NCI-H1092 (cell line): ENCODE measurements at places on chromosomes 13 and 19.

GRCh38 chr13:25062479-25062878 lies 33.5 kb upstream of the PABPC3 start:
- DNase-seq = no peak

- DNase-seq = no peak
These were observed 148.5 kb downstream of the GPC5 start for GRCh38 chr13:91546900-91547299.

GRCh38 chr13:23279321-23279720 lies 98.5 kb downstream of the SGCG start:
- no peak for DNase-seq

DNA sequence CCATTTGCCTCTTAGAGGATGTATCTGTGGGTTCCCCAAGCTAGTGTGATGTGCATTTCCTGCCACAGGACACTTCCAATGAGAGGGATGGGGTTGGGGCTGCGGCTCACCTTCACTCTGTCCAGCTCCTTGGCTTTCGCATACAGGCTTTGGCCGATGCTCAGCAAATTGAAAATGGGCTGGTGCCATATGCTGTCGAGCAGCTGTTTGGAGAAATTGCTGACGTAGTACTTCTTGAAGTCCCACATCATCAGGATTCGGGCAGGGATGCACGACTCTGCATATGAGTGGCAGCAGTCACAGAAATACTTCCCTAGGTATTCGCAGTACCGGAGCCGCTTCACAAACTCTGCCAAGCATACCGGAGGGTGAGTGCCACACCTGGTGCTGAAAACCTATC lies 37.0 kb downstream of the RUBCNL start:
- no peak for DNase-seq

- DNase-seq = no peak
These were observed 51.3 kb downstream of the ERICH6B start for GRCh38 chr13:45564133-45564776.

DNA sequence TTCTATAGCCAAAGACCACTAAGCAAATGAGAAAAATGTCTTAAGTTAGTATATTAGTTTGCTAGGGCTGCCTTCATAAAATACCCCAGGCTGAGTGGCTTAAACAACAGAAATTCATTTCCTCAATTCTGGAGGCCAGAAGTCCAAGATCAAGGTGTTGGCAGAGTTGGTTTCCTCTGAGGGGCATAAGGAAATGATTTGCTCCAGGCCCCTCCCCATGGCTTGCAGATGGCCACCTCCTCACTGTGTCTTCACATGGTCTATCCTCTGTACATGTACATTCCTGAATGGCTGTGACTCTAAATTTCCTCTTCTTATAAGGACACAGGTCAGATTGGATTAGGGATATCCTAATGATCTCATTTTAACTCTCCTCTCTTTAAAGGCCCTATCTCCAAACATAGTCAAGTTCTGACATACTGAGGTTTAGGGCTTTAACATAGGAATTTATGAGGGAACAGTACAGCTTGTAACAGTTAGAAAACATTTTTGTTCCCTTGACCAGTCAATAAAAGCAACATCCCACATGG lies 307.4 kb downstream of the DIAPH3 start:
- DNase-seq = no peak

- DNase-seq = no peak
These were observed 1.4 kb upstream of the ZNF414 start for GRCh38 chr19:8515317-8515716.

DNA sequence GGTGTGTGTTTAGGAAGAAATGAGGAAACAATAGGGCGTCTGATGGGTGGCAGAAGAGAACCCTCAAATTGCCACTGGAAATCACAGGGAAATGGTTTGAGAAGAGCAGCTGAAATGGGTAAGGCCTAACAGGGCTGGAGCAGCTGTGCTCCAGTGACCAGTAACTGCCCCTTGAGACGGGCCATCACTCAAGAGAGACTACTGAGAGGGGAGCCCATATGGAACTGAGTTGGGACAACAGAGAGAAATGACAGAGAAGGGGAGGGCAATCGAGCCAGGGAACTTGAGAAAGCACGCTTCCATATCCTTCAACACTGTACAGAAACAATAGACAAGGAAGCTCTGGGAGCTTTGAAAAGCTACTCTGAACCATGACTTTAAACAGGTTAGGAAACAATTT lies 175.2 kb upstream of the RNF113B start:
- no peak for DNase-seq

DNA sequence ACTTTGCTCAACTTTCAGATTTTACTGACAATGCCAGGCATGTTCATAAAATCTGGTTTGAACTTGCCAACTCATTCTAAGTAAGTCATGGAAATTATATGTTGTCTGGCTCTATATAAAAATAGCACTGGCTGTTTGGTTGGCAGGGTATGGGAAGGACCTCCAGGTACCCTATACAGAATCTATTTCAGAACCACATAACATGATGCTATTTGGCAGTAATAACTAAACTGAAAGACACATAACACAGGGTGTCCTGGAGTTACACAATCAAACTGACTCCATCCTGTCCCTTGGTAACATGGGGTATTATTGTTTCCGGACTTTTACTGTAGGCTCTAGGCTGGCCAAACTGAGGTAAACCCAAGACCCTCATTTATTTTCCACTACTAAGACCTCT lies 248.8 kb downstream of the RGCC start:
- no peak for DNase-seq

- no peak for DNase-seq
These were observed 878 bp upstream of the ADAMTSL5 start for GRCh38 chr19:1513499-1514294.

DNA sequence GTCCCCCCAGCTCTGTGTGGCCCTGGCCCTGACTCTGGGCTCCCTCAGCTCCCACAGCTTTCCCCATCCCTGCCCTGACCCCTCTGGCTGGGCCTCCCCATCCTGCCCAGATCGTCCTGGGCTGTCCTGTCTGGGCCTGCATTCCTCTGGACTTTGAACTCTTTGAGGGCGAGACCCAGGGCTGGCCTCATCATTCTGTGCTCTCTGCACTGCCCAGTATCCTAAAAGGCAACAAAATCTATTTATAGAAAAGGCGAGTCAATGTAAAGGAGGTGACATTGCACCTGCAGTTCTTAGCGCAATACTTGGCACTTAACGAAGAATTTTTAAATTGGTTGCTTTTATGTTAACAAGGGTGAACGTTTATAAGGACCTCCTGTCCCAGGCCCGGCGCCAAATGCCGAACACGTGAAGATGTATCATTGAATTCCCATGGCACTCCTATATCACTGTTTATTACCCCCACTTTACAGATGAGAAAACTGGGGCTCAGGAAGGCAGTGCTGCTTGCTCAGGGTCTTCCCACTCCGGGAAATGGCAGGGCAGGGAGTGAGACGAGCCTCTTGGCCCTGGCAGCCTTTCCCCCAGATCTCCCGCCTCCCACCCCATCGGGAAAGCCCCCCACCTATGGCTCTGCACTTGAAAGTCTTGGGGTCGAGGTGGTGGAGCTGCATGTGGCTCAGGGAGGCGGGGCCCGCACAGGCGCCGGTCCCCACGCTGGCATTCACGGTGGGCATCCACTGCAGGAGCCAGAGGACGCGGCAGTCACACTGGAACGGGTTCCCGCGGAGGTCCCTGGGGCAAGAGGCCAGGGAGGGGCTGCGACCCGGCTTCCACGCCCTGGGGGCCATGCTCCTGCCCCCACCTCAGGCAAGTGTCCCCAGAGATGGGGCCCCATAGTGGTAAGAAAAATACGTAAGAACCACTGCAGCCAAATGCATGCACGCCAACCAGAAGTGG lies 3.8 kb downstream of the LGI4 start:
- no peak for DNase-seq

GRCh38 chr13:83732755-83733154 lies 149.5 kb downstream of the SLITRK1 start:
- no peak for DNase-seq

DNA sequence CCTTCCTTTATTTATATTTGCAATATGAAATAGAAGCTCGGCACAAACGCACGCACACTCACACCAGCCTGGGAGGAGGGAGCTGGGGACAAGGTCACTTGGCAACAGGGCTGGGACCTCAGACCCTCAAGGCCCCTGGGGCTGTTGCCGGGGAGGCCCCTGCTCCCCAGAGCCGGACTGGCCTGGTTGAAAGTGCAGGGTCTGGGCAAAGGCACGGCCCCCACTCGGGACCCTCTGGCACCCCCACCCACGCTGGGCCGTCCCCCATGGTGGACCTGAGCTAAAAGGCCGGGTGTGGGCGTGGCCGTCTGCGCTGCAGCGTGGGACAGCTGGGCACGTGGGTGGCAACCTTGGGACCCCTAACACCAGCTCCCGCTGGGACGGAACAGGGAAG lies 1.2 kb upstream of the TMEM86B start:
- DNase-seq = no peak

DNA sequence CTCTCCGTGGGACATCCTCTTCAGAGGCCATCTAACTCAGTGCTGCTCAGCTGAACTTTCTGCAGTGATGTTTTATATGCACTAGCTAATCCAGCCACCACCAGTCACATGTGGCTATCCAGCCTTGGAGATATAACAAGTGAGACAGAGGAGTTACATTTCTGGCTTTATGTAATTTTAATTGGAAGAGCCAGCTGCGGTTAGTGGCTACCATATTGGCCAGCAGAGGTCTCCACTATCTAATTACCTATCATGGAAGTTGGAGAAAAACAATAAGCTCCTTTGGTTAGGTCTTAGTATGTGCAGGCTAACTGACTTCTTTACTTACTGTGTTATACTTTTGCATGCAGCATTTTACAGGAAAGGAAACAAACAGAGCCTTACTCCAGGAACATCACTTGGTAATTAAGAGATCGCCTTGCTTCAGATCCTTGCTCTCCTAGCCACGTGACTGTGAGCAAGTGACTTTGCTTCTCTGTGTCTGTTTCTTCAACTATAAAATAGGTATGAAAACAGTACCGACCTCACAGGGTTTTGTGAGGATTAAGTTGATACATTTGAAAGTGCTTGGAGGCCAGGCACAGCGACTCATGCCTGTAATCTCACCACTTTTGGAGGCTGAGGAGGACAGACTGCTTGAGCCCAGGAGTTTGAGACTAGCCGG lies 1.6 kb upstream of the KLK10 start:
- DNase-seq = no peak

- no peak for DNase-seq
These were observed 40.1 kb upstream of the GTF3A start for GRCh38 chr13:27384285-27384684.

DNA sequence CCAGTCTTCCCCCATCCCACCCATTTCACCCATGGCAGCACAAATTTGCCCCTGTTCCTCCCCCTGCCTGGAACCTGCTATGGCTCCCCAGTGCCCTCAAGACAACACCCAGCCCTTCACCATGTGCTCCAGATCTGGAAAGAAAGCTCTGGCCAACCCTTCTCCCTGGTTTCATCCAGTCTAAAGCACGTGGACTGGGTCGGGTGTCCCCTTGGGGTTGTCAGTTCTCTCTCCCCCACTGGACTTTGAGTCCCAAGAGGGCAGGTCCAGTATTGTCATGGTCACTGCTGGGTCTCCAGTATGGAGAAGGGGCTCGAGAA lies 19.6 kb upstream of the PNMA8B start:
- DNase-seq = no peak

- no peak for DNase-seq
These were observed 20.1 kb upstream of the ARHGEF18 start for GRCh38 chr19:7328647-7329046.

DNA sequence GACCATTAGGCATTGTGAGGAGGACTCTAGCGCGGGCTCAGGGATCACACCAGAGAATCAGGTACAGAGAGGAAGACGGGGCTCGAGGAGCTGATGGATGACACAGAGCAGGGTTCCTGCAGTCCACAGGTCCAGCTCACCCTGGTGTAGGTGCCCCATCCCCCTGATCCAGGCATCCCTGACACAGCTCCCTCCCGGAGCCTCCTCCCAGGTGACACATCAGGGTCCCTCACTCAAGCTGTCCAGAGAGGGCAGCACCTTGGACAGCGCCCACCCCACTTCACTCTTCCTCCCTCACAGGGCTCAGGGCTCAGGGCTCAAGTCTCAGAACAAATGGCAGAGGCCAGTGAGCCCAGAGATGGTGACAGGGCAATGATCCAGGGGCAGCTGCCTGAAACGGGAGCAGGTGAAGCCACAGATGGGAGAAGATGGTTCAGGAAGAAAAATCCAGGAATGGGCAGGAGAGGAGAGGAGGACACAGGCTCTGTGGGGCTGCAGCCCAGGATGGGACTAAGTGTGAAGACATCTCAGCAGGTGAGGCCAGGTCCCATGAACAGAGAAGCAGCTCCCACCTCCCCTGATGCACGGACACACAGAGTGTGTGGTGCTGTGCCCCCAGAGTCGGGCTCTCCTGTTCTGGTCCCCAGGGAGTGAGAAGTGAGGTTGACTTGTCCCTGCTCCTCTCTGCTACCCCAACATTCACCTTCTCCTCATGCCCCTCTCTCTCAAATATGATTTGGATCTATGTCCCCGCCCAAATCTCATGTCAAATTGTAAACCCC lies 2.8 kb upstream of the CEACAM5 start:
- no peak for DNase-seq

DNA sequence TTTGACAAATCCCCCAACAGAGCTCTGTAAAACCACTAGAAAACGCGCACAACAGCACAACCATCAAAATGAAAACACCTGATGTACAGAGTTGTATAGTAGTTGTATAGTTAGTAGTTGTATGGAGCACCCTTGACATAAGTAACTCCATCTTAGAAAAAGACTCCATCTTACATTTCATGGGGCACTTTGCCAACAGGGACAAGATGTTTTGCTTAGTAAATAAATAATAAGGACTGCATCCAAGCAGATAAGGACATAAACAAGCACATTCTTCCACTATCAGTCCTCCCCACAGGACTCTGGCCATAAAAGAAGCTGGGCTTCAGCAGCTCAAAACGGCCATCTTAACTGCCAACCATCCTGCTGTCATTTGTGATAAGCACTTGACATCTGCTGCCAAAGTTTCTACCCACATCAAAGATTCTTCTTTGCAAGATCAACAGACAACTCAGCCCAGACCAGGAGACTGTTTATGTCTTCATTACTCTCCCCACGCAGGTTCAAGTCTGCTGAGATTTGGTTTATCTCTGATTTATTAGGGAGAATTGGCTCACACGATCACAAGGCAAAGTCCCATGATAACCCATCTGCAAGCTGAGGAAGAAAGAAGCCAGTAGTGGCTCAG lies 20.7 kb upstream of the ZNF331 start:
- no peak for DNase-seq

GRCh38 chr19:11821474-11822109 lies 7.5 kb downstream of the ZNF440 start:
- DNase-seq = no peak

GRCh38 chr19:7831452-7831851 lies 1.4 kb downstream of the EVI5L start:
- no peak for DNase-seq
